ENCODE measurements at places on chromosomes 13 and 19. TPM values are rescaled to one million over a fixed set of nuclear protein-coding genes. Genes with fewer than 3 reads are reported as not detected.

TRPC4 gene
- total RNA-seq: not detected

SLC15A1 gene
- total RNA-seq: 19.7 TPM

LGI4 gene
- total RNA-seq: 1.1 TPM

SOX21 gene
- total RNA-seq: not detected

HSPB6 gene
- total RNA-seq: 2.7 TPM

C5AR1 gene
- total RNA-seq: 1.8 TPM

RNF225 gene
- total RNA-seq: not detected

FXYD3 gene
- total RNA-seq: not detected

LMTK3 gene
- total RNA-seq: 0.08 TPM

PNMA8A gene
- 0.17 TPM for total RNA-seq

TMEM259 gene
- total RNA-seq: 34.3 TPM

OR10H5 gene
- total RNA-seq: not detected

LHB gene
- total RNA-seq: not detected

ACER1 gene
- not detected for total RNA-seq

FPR3 gene
- total RNA-seq: 3.6 TPM

CADM4 gene
- total RNA-seq: 3.7 TPM

IPO5 gene
- total RNA-seq: 92.8 TPM

ZNF221 gene
- total RNA-seq: 2.9 TPM

B3GNT3 gene
- 0.14 TPM for total RNA-seq

CA11 gene
- total RNA-seq: 0.33 TPM

F2RL3 gene
- 1.6 TPM for total RNA-seq

UBE2L5 gene
- total RNA-seq: not detected
